ENCODE measurements at places on chromosomes 11 and 22.

DNA sequence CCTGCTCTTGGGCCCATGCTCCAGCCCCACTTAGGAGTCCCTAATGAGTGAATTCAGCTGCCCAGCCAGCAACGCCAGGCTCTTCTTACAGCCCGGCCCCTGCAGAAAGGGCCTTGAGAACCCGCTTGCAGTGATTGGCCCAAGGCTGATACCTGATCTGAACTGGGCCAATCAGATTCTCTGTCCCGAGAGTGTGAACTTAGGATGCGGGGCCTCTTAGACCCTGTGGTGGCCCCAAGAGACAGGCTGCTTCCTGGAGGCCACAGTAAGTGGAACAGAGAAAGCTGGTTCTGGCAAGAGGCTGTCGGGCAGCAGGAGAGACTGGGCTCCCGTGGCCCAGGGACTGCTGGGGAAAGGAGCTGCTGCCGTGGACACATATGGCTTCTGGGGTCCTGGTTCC, 11.5 kb downstream of the VSTM5 start:
- no peak for DNase-seq

- no peak for DNase-seq
Measured at GRCh38 chr22:49213731-49214352, 613.8 kb downstream of the BRD1 start.

GRCh38 chr11:120386774-120387371, 50.7 kb downstream of the ARHGEF12 start:
- no peak for DNase-seq

- DNase-seq: no peak
Measured at GRCh38 chr11:71309611-71310010, 57.2 kb upstream of the SHANK2 start.

DNA sequence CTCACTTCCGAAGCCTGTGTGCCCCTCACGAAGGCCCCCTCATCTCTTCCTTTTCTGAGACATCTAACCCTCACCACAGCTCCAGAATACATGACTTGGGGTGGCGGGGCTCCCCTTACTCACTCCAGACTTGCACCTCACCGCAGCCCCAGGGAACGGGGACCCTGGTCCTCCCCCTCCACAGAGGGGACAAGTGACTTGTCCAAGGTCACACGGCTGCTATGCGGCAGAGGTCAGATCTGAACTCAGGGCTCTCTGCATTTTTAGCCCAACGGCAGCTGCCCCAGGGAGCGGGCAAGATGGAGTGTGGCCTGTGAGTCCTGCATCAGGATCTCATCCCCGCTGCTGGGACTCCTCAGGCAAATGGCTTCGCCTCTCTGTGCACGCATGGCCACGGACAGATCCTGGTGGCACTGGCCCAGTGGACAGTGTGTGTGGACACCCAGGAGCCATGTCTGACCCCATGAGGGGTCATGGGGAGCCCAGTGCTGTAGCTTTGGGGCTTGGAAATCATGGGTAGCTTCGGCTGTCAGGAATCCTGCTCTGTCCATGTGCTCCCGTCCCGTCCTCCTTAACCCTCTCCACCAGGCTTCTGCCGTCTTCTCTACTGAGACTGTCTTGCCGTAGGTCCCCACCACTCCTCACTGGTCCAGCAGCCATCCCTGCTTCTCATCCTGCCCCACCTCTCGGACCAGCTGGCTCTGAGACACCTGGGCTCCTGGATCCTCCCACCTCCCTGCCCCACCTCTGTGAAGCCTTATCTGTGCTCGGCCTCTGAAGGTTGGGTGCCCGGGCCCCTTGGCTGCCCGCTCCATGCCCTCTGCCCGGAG, 48.0 kb upstream of the CARS1 start:
- no peak for DNase-seq

GRCh38 chr11:2982214-2982613, 9.9 kb downstream of the NAP1L4 start:
- DNase-seq: no peak

DNA sequence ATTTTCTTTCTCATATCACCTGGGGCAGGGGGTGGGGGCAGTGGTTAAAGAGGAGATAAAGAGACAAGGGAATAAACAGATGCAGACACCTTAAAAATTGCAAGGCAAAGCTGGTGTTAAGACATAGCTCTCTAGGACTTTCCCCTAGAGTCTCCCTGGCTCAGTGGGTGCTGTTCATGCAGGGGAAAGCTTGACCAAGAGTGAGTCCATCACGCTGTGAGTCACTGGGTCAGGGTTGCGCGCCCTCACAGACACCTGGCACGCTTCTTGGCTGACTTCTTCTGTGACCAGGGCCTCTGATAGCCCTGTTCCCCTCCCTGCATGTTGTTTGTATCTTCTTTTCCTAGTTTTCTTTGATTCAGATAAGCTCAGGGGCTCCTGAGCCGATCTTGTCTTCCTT, 31.9 kb downstream of the COMMD9 start:
- DNase-seq: no peak

DNA sequence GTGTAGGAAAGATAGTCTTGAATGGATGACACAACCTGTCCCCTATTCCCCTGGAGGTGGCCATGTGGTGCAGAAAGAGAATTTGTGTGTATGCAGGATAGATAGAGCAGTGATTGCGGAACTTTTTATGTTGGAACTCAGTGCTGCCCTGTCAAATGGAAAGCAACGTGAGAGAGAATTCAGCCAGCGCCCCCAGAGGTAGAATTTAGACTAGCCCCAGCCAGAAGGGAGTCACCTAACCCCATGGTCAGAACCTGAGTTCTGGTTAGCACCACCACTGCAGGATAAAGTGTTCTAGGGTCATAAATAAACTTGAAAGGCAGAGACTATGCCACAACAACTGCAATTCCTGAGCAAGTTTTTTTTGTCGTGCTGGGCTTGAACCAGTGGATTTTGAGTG, 152.9 kb upstream of the GRIA4 start:
- DNase-seq: no peak

DNA sequence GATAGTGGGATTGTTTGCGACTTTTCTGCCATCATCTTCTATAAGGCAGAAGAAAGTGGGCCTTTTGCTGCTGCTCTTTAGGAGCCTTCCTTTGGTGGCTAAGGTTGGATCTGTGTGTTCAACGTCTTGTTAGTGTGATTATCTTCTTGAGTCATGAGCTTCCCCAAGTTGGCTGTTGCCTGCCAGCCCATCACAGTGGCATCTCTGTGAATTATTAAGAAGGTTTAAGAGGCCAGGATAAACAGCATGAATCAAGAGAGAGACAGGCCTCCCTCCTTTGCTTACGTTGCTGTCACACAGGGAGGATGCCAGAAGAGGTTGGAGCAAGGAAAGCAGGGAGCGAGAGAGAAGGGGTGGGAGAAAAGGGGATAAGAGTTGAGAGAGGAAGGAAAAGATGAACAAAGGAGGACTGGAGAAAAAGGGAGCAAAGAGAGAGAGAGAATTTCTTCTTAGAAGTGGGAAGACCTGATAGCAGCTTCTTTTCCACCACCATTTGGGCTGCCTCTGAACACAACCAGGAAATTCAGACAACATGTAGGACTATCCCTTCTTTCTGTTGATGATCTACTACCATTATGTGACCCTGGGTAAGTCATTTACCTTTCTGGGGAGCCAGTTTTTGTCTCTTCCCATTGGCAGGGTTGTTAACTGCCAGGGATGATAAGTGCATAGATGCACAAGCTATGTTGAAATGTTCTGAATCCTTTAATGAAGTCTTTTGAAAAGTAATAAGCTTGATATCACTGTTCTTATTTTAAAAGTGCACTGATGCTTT, 126.5 kb downstream of the NAV2 start:
- no peak for DNase-seq

DNA sequence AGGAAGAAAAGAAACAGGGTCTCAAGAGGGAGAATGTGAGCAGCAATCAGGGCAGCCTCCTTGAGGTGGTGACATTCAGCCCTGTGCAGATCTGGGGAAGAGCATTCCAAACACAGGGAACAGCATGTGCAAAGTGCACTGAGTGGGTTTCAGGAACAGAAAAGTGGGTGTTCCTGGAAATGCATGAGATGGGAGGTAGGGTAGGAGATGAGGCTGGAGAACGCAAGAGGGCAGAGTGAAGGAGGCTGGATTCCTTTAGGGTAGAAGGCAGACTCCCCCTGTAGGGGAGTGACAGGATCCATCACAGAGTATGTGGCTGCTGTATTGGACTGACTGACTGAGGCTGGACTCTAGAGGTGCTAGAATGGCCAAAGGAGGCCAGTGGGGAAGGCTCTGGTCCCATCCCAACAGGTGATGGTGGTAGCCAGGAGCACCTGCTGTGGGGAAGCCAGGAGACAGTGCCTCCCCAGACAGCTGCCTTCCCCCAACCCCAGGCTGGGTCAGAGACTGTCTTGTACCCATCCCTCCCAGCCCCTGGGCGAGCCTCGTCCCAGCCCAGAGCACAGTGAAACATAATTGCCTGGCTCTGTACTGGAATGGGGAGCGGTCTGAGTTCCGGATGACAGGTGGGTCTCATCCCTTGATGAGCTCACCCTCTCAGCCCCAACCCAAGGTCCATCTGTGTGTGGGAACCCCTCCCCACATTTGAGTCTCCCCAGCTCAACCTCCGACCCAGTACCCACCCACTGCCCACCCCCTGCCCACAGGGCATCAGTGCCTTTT, 419.4 kb downstream of the MN1 start:
- no peak for DNase-seq

DNA sequence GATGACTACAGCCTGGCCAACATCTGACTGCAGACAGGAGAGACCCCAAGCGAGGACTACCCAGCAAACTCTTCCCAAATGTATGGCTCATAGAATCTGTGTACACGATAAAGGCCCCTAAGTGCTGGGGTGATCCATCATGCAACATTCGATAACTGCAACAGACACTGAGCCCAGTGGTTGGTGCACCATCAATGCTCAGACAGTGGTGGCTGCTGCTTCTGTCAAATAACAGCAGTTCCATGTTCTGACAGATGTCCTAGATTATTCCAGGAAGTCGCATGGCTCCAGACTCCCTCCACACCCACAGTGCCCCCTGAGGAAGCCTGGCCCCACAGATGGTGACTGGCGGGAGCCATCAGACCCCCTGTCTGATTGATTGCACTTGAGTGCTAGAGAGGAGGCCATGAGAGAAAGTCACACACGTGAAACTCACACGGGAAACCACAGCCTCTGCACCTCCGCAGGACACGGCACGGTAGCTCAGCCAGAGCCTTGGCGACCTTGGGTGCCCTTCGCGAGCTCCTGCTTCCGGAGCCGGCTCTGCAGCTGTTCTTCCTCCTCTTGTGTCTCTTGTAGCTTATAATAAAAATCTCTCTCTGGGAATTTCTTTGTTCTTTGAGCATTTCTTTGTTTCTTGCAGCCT, 1155.9 kb downstream of the TBC1D22A start:
- no peak for DNase-seq

DNA sequence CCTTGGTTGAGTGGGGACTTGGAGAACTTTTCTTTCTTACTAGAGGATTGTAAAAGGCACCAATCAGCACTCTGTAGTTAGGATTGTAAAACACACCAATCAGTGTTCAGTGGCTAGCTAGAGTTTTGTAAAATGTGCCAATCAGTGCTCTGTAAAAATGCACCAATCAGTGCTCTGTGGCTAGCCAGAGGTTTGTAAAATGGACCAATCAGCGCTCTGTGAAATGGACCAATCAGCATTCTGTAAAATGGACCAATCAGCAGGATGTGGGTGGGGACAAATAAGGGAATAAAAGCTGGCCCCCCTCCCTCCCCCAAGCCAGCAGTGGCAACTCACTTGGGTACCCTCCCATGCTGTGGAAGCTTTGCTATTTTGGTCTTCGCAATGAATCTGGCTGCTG, 5.5 kb upstream of the DRG1 start:
- no peak for DNase-seq

DNA sequence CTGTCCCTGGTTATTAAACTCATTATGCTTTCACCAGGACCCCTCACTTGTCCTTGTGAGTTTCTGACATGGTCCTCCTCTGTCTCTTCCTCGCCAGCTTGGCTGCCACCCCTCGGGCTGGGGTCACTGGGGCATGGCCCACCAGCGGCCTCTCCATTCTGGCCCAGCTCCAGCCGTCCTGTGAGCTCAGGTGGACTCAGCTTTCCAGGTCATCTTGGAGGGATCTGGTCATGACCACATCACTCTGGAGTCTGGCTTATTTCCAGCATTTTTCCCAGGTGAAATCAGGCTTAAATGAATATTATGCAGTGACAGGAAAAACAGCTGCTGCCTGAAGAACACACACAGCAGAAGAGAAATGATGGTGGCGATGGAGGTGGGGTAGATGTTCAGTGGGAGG, 224.5 kb downstream of the ADAMTS15 start:
- DNase-seq: no peak

GRCh38 chr22:23638611-23639010, 6.5 kb upstream of the DRICH1 start:
- no peak for DNase-seq

DNA sequence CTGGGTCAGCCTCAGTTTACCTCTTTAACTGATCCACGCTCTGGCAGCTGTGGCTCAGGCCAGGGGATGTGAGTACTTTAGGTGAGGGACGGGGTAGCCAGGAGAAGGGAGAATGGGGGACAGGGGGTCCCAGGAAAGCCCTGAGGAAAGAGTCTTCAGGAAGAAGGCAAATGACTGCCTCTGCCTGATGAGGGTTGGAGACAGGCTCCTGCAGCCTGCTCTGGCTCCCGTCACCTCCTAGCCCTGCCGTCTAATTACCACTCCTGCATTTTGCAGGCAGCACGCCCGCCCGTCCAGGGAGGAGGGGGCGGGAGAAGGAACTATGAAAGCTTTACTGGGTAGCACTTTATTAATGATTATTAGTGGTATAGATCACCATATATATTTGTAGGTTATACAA, 116.6 kb downstream of the CEP164 start:
- no peak for DNase-seq

DNA sequence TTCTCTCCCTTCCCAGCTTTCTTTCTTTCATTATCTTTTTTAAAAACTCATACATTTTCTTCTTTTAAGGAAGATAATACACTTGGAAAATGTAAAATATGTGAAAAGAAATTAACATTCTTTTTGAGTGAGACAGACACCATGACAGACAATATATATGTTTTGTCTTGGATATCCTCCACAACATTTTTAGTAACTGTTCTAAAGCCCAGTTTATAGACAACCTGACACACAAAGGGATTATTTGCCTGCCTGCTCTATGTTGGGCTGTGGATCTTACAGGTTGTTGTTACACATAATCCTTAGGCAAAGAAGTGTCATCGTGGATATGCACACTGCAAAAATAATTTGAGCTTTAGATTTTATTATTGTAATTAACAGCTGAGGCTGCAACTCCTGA, 301.4 kb upstream of the PDGFD start:
- DNase-seq: no peak
